ENCODE measurements at places on chromosomes 4 and X.

- DNase-seq, result no peak
Measured at GRCh38 chr4:183429489-183429888, 14.9 kb upstream of the CDKN2AIP start.

DNA sequence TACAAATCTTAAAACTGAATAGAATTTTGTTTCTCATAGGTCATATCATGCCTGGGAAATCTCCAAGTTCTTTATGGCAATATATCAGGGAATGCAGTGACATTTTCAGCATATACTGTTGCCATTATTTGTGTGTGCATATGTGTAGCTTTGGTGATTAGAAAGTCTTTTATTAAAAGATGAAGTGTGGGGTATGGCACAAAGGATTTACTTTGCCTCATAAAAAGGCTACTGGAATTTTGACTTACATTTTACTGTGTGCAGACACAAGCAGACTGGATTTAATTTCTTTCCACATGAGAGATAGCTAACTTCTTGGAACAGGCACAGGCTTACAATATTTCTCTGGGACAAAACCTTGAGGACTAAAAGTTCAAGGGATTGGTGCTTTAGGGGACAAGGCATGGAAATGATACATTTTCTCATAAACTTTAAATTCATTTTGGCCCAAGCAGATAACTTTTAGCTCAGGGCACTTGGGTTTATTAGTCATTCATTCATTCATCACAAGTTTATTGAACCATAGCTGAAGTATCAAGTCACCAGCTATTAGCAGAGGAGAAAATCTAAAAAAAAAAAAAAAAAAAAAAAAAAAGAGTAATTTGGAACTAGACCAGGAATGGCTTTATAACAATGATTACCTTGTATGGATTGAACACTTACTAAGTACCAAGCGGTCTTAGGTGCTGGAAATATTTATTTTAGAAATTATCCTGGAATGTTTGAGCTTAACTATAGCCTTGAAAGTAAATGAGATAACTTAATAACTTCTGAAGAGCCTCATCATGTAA, 191.5 kb downstream of the SLIT2 start:
- DNase-seq, result no peak

DNA sequence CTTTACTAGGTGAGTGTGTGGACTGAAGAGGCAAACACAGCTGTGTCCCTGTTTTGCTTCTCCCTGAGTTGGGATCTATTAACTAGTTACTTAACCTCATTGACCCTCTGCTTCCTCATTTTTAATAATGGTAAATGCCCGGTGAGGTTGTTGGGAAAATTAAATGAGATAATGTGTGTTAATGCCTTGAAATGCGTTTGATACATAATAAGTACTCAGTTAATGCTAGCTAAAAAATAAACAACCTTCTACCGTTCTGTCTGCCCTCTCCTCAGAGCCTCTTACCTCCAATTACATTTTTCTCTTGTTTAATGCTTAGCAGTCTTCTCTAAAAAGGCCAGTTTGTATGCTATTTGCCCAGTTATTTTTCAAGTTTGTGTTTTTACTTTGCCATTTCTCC, 70.3 kb downstream of the POLA1 start:
- no peak for DNase-seq

- DNase-seq, result no peak
Measured at GRCh38 chrX:121851033-121851432, 803.6 kb downstream of the GLUD2 start.

- no peak for DNase-seq
Measured at GRCh38 chrX:13764765-13765164, 30.2 kb downstream of the OFD1 start.

- no peak for DNase-seq
Measured at GRCh38 chrX:10935501-10935900, 175.6 kb upstream of the HCCS start.

DNA sequence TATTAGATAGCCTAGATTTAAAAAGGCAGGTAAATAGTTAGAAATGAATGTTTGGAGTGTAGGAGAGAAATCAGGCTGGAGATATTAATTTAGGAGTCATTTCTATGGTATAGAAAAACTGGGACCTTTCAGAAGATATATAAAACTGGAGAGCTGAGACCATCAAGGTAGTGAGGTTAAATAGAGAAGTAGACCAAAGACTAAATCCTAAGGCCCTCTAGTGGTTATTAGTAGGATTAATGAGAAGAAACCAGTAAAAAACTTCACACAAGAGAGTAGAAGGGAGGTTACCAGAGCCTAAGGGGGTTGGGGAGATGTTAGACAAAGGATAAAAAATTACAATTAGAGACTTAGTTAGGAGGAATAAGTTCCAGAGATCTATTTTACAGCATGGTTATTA, 351.0 kb upstream of the SPANXN1 start:
- DNase-seq, result no peak

DNA sequence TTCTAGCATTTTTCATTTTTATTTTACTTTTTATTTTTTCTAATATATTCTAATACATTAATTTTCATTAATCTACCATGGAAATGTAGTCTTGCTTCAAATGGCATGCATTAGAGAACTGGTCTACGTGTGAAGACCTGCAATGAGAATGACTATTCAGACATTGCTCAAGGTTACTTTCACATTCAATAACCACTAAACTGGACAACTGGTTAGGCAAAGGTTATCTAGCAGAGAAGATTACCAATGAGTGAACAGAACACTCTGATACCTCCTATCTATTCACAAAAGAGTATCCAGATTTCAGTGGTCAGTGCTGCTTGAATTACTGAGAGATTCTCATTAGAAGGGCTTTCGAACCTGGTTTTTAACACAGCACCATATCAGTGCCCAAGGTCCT, 58.9 kb upstream of the ARHGAP24 start:
- no peak for DNase-seq

GRCh38 chrX:12802741-12803140, 11.5 kb downstream of the PRPS2 start:
- no peak for DNase-seq

- no peak for DNase-seq
Measured at GRCh38 chrX:32839781-32840180, 371.6 kb downstream of the DMD start.

DNA sequence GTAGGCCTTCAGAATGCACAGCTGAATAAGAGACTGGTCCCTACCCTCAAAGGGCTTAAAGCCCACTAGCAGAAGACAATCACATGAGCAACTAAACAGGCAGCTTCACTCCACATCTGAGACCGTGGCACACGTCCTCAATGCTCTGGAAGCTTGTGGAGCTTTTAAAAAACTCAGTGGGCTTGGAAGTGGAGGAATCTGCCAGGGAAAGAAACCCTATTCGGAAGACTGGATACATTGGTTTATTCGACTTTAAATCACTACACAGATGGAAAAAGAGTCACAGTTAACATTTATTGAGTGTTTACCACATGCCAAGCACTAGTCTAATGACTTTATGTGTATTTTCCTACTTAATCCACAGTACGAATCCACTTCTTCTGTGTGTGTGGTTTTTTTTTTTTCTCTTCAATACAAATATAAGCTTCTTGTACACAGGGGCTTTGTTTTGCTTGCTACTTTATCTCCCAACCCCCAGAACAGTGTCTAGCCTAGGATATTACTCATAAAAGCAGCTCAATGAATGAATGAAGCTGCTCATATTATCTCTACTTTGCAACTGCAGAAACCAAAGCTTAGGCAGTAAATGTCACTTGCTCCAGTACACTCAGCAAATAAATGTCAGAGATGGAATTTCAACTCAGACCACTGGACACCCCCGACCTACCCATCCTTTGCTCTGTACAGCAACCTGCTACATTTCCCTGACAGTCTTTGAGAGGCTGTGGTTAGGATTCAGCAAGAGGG, 137.7 kb downstream of the LDB2 start:
- DNase-seq, result no peak

GRCh38 chr4:111512081-111512783, 633.0 kb upstream of the FAM241A start:
- no peak for DNase-seq

- no peak for DNase-seq
Measured at GRCh38 chr4:165222651-165222994, 15.3 kb downstream of the KLHL2 start.

- no peak for DNase-seq
Measured at GRCh38 chr4:110518889-110519490, 43.0 kb downstream of the ENPEP start.

DNA sequence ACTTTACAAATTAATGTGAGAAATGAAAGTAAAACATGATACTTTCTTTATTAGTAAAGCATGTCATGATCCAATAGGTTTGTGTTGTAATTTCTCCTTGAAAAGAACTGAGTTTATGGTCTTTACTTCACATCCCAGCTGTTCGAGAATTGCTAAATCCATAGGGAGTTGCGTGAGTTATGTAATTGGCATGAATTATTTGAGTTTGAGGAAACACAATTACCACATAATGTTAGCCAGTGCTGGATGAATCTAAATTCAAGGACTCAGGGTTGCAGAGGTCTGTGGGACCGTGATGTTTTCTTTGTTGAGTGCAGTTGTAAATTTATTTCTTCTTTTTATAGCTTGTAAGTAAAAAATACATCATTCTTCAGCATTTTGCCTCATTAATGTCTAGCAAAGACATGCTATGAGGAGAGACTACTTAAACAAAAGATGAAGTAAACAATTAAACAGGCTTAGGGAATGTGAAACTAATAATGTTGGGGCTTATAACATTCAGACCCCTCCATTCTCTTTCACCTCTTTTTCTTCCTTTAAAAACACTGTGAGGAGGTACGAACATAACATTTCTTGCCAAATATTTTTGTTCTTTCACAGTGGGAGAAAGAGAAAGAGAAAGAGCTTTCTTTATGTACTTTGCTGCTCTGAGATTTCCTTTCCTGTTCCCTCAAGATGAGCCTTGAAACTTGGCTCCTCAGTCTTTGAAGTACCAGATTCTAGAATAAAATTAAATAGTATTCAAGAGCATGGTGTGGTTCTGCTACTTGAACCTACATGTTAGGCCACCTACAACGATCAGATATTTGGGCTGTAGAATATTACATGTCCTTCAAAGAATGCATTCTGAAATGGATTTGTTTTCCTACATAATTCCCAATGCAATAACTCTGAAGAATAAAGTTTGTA, 159.6 kb upstream of the ANK2 start:
- DNase-seq, result no peak

DNA sequence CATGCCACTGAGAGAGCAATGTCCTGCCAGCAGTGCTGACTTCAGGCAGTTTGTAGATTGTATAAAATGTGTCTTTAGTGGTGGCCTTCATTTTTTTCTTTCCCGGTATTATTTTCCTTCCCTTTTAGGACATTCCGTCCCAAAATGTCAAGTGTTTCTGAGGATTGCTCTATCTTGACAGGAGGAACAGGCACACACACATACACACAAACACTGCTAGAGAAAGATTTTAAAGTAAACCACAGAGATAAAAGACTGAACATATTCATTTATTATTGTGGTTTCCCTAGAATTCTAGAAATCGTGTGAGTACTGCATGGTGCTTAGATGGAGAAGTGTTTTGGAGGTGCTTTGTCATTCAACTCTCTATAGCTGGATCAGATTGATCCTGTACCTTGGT, 111.9 kb downstream of the GABRB1 start:
- DNase-seq, result no peak

All from NCI-H1105 (cell line).